Left colon (tissue), 2 donors: ENCODE measurements at places on chromosomes 7 and 10. TPM values are rescaled to one million over a fixed set of nuclear protein-coding genes. Genes with fewer than 3 reads are reported as not detected.
A peak's percentile ranks its signal among the peaks of the same experiment; 100 is the strongest.

DNA sequence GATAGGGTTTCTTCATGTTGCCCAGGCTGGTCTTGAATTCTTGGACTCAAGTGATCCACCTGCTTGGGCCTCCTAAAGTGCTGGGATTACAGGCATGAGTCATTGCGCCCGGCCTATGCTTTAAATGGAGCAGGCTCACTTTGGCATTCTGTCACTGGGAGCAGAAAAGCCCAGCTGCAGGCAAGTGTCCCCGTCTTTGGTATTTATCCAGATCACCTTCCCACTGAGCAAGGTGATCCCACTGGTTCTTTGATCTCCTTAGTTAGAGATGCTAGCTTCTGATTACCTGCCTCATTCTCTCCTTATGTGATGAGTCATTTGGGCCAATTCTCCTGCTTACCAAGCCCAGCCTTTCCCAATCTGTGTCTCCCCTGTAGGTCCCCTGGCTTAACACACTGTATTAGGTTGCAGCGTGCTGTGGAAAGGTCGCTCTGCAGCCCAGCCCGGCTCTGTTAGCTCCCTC, 39.3 kb downstream of the SPDYE5 start:
- DNase-seq, result no peak

DNA sequence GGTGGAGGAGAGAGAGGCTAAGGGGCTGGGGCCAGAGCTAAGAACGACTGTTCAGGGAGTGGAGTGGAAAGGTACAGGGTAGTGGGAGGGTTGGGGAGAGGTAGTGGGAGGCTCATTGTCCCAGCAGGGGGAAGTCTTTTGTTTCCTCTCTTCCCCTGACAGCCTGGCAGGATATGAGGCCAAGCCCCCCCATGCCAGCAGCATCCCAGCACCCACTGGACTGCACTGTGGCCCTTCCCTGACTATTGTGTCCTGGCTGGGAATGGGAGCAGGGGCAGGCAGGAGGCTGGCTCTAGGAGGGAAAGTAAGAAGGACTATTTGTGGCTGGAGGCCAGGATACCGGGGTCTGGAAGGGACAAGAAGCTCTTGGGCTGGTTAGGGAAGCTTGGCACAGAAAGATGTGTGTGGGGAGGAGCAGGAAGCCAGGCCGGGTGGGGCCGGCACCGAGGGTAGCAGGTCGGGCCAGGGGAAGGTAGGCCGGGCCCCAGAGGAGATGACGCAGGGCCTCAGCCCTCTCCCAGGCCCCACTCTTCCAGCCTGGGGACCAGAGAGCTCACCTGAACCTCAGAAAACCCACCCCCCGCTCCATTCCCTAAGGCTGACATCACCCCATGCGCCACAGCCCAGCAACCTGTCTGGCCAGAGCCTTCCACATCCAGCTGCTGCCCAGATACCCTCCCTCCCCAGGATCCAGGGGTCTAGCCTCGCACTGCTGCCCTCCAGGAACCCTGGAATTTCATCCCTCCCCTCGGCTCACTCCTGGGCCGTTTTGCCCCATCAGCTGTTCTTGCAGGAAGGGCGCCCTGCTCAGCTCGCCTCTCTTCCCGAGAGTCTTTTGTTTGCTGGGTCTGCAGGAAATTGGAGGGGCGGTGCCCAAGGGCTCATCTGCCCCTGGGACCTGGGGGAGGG, 8.8 kb upstream of the EPHB4 start:
- peak; percentile 75 for DNase-seq

- peak; percentile 70 for DNase-seq
Observed at GRCh38 chr10:91298224-91298871, 77.9 kb downstream of the PCGF5 start.

- DNase-seq, result no peak
Observed at GRCh38 chr7:106848851-106849442, 16.1 kb upstream of the PIK3CG start.

- DNase-seq, result no peak
Observed at GRCh38 chr10:61907011-61907410, 5.5 kb downstream of the ARID5B start.

DNA sequence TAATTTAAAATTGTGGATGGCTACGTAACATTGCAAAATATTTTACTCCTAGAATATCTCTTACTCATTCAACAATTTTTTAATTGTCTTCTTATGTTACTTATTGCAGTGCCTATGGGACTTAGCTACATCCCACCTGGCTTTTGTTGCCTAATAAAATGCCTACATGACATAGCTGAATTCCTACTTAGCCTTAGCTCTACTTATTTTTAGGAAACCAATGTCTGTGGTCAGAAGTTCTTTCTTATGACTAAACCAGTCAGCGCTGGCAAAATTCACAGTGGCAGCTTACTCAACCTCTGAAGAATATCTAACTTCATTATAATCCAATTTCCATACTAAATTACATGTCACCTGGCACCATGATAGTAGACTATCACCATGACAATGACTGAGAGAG, 1612.4 kb upstream of the LRRTM3 start:
- no peak for DNase-seq

DNA sequence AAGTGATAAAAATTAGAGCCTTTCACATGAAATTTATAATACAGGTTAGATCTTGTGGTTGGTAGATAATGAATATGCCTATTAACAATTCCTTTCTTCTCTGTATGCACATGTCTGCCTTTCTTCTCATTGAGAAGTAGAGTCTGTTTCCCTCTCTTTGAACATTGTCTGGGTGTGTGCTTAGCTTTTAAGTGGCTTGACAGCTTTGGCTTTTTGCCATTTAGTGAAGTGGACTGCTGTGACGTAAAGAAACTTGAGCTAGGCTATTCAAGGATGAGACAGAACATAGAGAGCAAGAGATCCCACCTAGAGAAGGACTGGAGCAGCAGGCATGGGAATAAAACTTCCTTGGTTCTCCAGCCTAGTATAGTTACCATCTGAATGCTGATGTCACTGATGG, 996.7 kb upstream of the CELF2 start:
- DNase-seq, result no peak

DNA sequence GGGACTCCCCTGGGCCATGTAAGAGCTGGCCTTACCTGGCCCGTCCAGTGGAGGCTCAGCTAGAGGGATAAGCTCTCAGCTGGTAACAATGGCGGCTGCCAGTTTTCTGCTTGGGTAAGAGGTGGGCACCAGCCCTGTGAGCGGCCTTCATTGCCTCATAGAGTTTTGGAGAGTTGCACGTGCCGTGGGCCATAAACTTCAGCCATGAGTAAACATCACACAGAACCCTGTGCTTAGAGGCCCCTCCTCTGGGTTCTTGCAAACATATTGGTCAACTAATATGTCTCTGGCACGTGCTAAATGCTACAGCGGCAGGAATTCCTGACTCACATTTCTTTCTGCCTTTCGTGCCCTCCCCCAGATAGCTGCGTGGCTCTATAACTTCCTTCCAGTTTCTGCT, 103.9 kb upstream of the LEP start:
- DNase-seq, result no peak

- peak; percentile 24 for DNase-seq
Observed at GRCh38 chr7:143490717-143491306, 13.1 kb downstream of the TAS2R41 start.

DNA sequence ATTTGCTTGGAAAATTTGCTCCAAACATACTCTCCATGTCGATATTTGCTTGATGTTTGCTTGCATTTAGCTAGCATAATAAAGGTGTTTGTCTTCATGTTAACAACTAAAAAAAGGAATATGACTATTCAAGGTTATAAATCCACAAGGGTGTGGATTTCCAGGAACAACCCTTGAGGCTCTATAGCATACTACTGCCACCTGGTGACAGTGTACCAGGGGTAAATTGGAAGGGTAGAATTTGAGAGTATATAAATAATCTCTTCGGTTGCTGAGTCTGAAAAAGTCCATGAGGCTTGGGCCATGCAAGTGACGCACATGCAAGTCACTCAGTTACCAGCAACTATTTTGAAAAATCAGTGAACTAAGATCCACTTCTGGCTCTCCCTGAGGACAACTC, 68.4 kb downstream of the SLIT1 start:
- no peak for DNase-seq

DNA sequence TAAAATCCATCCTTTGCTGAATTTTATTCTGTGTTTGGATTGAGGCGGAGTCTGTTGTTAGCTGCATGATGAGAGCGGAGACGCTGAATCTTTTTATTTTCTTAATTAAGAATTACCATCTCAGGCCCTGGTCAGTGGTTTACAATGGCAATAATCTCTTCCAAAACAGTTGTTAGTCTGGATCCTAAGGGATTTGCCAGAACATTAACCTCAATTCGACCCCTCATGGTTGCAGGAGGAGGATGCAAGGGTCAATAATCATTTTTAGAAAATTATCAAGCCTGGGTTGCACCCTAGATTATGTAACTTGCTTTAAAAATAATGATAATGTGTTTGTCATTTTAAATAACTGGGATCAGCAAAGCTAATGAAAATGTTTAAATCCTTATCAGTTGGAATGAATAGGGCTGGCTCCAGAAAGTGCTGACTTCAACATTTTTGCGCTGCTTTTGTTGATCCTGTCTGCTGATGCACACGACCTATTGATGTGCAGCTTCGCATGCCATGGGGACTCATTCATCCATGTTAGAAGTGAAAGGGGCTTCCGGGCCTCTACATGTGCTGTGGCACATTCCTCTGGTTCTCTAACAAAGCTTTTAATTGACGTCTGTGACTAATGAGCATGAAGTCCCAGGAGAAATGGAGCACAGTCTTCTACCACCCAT, 80.7 kb upstream of the KIAA1217 start:
- DNase-seq, result no peak

DNA sequence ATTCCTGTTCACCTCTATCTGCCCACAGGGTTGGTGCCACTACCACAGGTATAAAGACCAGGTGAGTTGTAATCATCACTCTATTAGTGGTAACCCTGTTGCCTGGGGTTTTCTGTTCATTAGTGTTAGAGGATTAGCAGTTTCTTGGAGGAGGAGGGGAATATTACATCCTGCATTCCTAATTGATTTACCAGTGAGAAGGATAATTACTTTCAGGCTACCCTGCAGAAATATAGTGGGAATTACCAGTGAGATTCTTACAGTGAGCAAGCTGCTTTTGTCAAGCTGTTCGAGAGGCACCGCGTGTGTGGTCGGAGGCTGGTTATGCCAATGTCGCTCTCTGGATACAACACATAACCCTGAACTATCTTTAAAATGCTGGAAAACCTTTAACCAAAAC, 280.7 kb downstream of the SORCS3 start:
- no peak for DNase-seq

The PCLO gene
- 7.2 TPM for total RNA-seq

The CTAGE4 gene
- 5.1 TPM for total RNA-seq

The ERVW-1 gene
- total RNA-seq, result not detected

The HMX2 gene
- 0.18 TPM for total RNA-seq

The CCDC186 gene
- 42.3 TPM for total RNA-seq

The PKD1L1 gene
- 0.82 TPM for total RNA-seq

The SLC39A12 gene
- 0.08 TPM for total RNA-seq

The WNT8B gene
- not detected for total RNA-seq
